ENCODE measurements at places on chromosomes 13 and 19.

- no peak for DNase-seq
These were observed 126.2 kb downstream of the LMO7 start for GRCh38 chr13:75762076-75762937.

- no peak for DNase-seq
These were observed 39.1 kb downstream of the ACTN4 start for GRCh38 chr19:38686530-38686888.

DNA sequence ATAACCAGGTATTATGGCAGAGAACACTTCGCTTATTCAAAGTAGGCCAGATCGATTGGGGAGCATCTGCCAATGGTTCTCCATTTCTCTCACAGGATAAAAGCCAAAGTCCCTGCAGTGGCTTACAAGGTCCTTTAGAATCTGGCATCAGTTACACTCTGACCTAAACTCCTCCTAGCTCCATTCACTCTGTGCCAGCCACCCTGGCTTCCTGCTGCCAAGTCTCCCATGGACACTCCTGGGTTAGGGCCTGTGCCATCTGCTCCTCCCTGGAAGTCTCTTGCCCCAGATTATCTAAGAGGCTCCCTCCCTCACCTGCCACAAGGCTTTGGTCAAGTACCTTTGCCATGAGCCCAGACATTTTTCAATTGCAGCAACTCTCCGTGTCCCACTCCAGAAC lies 649.2 kb downstream of the DACH1 start:
- no peak for DNase-seq

DNA sequence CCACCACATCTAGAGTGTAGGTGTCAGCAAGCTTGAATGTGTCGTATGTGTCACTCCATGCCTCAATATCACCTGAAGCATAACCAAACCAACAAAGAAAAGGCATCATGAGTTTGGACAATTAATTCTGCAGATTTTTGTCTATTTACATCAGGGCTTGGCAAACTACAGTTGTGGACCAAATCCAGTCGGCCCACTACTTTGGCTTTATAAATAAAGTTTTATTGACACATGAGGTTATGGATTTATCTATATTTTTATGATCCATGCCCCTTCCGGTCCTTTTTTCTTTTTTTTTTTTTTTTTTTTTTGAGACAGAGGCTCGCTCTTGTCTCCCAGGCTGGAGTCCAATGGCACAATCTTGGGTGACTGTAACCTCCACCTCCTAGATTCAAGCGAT lies 9.2 kb upstream of the CABP5 start:
- DNase-seq: no peak

GRCh38 chr19:48900477-48901406 lies 630 bp downstream of the NUCB1 start:
- DNase-seq: no peak

DNA sequence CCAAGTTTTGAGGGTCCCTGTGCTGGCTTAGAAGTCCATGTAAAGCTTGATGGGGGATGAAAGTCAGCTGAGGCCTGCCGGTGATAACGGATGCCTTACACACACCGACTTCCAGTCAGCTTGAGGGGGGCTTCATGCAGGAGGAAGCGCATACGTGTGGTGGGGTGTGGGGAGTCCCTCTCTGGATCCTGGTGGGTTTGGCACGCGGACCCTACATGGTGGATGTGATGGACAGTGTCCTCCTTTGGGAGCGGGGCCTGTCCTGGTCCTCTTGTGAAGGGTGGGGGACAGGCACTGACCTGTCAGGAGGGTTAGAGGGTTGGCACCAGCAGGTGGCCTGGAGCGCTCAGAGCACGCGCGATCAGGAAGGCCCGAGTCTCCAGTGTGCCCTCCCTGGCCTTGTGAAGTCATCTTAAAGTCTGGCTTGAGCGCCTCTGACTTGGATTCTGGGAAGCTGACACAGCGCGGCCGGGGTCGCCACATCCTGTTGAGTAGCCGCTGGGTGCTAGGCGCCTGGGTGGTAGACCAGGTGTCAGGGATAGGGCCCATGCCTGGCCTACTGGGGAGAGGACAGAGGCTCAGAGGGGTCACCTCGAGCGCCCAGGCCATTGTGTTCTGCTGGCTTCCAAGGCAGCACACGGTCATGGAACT lies 2.9 kb downstream of the DAZAP1 start:
- DNase-seq: no peak

Data from NCI-H1436 (cell line).